CD4-positive, CD25-positive, alpha-beta regulatory T cell (primary cell): ENCODE measurements at places on chromosomes 11 and 22. TPM values are rescaled to one million over a fixed set of nuclear protein-coding genes. Genes with fewer than 3 reads are reported as not detected.

DNA sequence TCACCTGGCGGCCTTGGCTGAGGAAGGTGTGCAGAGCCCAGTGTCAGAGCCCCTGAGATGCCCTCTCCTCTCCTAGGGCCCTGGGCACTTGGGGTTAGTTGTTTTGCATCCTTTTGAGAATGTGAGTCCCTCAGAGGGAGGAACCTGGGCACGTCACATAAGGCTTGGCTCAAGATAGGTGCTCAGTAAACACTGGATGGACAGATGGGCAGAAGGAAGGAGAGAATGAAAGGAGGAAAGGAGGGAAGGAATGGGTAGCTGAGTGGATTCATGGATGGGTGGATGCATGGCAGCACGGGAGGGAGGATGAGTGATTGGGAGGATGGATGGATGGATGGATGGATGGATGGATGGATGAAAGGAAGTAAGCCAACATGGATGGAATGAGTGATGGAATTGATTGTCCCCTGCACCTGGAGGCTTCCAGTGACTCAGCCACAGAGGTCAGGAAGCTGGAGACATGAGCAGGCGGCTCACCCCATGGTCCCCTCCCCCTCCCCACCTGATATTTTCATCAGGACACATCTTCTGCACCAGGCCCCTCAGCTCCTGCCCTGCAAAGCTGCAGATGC is 62.2 kb downstream of the IGLL1 start:
- DNase-seq: no peak

DNA sequence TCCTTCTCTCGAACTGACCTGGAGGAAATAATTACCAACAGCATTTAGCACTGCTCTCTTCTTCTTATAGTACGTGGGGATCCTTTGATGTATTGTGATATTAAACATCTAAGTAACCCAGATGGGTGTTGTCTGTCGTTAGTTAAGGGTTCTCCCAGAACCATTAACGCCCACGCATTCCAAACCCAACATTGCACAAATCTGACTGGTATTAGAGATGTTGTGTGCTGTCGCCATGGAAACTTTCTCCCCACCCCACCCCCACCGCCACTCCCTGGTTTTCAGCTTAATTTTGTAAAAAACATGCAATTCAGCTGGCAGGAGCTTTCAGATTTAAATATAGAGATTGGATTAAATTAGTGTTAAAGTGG is 1495.2 kb downstream of the TBC1D22A start:
- DNase-seq: no peak

DNA sequence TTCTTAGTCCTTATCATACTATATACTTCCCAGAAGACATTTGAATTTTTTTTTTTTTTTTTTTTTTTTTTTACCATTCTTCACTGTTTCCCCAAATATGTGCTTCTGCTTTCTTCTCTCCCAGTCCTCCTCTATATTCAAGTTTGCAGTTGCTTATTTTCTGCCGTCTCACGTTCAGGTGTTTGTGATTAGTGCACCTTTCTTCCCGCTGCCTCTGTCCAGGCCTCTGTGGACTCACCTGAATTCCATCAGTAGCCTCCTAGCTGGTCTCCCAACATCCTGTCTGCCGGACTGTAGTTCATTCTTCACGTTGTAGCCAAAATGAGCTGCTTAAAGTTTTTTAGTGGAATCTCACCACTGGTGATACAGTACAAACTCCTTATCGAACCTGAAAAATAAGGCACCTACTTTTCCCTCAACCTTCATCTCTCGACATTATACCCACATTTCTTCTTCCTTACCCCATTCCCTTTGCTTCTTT is 795 bp upstream of the MSANTD4 start:
- no peak for DNase-seq

GRCh38 chr11:14446701-14447169 is 52.9 kb downstream of the COPB1 start:
- no peak for DNase-seq

The TSSK2 gene
- not detected for polyA plus RNA-seq
